PC-9 (cell line): ENCODE measurements at places on chromosomes 5 and 9.

DNA sequence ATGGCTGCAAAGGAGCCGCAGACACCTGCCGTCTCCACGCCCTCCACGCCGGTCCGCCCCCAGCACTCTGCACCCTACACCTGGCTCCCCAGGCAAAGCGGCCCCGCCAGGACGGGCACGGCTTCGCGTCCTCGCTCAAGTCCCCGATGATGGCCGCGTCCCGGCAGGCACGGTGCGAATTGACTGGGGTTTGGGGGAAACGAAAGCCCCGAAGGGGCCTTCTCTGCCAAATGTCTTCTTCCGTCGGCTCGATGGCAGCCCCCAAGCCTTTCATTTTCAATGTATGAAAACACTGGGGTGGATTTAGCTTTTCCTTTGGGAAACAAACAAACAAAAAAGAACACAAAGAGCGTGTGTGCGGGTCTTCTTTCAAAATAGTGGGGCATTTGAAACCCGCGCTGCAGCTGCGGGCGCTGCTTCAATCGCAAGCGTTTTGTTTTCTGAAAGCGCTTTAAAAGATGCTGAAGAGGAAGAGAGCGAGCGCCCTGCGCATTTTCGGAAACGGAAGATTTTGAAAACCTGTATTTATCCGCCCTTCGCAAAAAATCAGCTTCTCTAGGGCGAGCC lies 160.0 kb downstream of the RMI1 start:
- DNase-seq = no peak

DNA sequence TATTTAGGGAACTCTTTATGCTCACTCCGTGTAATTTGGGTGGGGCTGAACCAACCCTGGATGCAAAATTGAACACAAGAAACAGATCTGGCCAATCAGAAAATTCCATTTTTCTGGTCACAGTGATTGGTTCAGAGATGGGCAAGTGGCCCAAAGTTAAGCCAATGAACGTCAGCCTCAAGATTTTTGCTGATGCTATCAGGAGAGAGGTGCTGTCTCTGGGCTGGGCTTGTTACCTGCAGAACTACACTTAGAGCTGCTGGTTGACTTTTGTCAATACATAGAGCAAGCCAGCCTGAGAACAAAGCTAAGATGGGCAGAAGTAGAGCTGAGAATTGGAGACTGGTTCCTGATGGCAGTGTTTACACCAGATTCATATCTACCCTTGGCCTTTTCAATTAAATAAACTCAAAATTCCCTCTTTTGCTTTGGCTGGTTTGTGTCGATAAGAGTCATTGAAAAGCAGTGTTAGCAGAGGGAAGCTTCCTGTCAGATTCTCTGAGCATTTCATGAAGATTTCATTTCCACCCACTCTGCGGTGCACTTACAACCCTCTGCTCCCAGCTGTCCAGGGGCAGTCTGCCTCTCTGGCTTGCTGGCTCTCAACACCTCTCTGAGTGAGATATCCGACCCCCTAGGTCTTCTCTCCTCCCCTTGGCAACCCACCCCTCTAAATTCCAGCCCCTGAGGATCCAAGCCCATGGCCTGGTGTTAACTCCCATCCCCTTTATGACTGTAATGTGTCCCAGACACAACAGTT lies 64.5 kb upstream of the PPARGC1B start:
- DNase-seq = no peak

- DNase-seq = no peak
Measured at GRCh38 chr9:129676975-129677374, 11.5 kb downstream of the PRRX2 start.

- peak; percentile 64 for DNase-seq
Measured at GRCh38 chr5:17330386-17330785, 113.0 kb downstream of the BASP1 start.

GRCh38 chr5:133132717-133133116 lies 80.9 kb downstream of the HSPA4 start:
- DNase-seq = no peak

- no peak for DNase-seq
Measured at GRCh38 chr5:91635950-91636734, 253.0 kb upstream of the ARRDC3 start.

- no peak for DNase-seq
Measured at GRCh38 chr9:20209391-20210340, 412.6 kb downstream of the MLLT3 start.
